Inflammatory macrophage (primary cell): ENCODE measurements at places on chromosomes 4 and X.

- DNase-seq: peak; percentile 79
Measured at GRCh38 chr4:158667651-158668198, 4.0 kb downstream of the C4orf46 start.

DNA sequence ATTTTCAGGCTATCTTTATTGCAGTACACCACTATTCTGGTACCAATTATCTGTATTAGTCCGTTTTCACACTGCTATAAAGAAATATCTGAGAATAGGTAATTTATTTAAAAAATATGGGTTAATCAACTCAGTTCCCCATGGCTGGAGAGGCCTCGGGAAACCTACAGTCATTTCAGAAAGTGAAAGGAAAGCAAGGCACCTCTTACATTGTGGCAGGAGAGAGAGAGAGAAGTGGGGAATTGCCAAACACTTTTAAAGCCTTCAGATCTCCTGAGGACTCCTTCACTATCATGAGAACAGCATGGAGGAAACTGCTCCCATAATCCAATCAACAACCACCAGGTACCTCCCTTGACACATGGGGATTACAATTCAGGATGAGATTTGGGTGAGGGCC, 54.7 kb downstream of the AMER1 start:
- no peak for DNase-seq

GRCh38 chr4:59904331-59904730, 1295.8 kb upstream of the ADGRL3 start:
- DNase-seq: no peak

GRCh38 chrX:17030092-17030491, 83.6 kb downstream of the REPS2 start:
- DNase-seq: peak; percentile 56

GRCh38 chrX:129553619-129554288, 13.7 kb downstream of the OCRL start:
- DNase-seq: peak; percentile 3
